ENCODE measurements at places on chromosomes 5 and 9.

DNA sequence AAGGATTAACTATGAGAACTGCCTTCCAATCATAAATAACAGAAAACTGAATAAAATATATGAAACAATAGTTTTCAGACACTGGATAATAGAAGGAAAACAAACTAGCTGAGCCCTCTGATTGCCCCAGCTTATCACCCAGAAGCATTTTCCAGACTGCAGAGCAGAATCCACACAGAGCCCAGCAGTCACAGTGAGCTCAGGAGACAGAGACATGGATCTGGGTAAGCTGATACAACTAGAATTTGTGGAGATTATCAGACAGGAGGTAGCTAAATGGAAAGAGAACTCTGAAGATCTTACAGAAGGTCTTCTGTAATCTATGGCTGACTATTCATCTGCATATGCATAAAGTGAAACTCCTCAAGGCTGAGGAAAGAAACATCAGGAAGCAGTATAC is 128.8 kb downstream of the NR2F1-AS1 start:
- DNase-seq = no peak

GRCh38 chr5:10654566-10654965 is 90.7 kb downstream of the ANKRD33B start:
- DNase-seq = no peak

DNA sequence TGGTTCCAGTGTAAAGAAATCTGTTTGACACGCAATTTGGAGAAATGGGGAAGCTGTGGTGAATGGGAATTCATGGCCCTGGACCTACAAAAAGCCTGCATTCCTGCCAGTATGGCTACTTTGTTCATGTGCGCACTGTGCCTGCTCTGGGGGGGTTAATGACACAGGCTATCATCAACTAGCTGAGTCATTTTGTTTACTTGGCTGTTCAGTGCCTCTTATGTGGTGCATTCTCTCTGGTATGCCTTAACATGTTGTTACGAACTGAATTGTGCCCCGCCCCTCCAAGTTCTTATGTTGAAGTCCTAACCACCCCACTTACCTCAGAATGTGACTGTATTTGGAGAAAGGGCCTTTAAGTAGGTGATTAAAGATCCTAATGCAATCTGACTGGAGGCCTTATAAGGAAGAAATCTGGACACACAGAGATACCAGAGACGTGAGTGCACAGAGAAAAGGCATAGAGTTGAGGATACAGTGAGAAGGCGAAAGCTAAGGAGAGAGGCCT is 20.4 kb upstream of the UBAP1 start:
- DNase-seq = no peak

GRCh38 chr5:151234476-151235238 is 10.8 kb upstream of the CCDC69 start:
- no peak for DNase-seq

DNA sequence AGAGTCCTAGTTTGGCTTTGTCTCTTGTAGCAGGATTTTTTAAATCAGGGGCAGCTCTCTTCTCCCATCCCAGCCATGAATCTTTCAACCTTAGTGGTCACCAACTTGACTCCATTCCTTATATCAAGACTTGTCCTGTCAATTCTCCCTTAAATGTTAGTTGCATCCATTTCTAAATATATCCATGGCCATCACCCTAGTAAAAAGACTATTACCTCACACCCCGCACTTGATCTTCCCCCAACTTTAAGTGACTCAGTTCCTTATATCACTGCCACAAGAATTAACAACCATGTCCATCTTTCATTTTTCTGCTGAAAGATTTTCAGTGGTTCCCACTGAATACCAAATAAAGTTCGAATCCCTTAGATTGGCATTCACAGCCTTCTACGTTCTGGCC is 67.0 kb downstream of the STX17 start:
- DNase-seq = no peak

GRCh38 chr9:112049811-112050516 is 125.1 kb downstream of the SUSD1 start:
- DNase-seq = no peak

DNA sequence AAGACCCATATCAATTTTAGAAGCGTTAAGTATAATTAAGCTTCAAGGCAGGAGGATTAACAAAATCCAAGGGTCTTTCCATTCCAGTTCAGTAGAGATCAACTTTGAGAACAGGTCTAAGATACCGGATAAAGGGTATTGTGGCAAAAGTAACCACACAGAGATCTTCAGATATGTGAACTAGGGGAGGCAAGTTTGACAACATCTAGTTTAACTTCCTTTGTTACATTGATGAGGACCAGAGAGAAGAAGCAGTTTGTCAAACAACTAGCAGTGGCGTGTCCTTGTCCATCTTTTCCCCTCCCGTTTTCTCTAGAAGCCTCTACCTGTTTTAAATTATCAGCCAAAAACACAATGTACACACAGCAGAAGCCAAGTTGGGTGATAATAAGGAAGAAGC is 8.6 kb downstream of the SLC36A2 start:
- DNase-seq = no peak

DNA sequence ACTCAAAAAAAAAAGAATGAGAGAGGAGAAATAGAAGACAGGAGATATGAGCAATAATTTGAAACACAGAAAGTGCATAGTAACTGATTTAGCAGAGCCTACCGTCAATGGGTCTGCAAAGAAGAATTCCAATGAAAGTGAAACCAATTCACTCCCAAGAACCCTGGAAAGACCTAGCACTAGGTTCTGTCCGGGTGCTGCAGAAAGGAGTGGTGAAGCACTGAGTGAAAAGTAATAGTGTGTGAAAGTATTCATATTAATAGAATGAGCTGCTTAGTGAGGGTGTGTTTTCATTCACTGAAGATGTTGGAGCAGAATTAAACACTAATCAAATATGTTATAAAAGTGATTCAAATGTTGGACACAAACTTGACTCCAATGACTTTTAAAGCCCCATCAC is 51.3 kb upstream of the SLC30A5 start:
- no peak for DNase-seq

GRCh38 chr5:177462021-177462670 is 11.3 kb downstream of the DBN1 start:
- no peak for DNase-seq

DNA sequence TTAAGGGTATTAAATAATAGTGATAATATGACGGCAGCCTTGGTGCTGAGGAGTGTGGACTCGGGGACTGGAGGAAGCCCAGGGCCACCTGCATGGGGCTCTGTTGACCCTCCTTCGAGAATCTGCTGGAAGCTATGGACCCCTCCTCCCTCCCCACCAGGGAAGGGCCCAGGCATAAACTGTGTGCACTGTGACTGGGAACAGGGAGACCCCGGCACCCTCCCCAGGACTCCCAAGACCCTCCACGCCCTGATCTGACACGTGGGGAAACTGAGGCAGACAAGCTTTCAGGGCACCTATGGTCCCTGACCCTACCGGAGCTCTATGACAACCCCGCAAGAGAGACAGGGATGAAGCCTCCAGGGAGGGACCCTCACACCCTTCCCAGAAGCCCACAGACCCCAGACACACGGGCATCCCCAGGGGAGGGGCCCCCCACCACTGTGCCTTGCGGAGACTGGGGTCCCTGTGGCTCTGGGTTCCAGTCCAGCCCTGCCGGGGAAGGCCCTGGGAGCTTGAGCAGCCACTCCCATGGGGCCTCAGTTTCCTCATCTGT is 6.5 kb upstream of the EGFL7 start:
- DNase-seq = no peak

DNA sequence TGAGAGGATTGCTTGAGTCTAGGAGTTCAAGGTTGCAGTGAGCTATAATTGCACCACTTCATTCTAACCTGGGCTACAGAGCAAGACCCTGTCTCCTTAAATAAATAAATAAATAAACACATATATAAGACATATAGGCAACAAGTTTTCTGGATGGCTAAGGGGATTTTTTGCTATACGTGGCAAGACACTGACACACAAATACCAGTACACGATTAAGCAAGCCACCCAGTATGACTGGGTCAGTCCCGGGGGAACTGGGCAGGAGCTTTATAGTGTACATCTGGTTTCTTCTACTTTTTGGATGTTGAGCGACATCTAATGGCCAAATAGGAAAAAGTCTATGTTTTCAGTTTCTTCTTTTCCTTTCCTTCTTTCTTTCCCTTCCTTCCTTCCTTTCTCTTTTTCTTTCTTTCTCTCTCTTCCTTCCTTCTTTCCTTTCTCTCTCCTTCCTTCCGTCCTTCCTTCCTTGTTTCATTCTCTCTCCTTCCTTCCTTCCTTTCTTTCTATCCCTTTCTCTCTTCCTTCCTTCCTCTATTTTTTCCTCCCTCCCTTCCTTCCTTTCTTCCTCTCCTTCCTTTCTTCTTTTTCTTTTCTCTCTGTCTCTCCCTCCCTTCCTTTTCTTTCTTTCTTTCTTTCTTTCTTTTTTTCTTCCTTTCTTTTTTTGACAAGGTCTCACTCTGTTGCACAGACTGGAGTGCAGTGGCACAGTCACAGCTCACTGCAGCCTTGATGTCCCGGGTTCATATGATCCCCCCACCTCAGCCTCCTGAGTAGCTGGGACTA is 47.0 kb upstream of the PLIN2 start:
- no peak for DNase-seq
